Cardiac atrium fibroblast (primary cell): ENCODE measurements at places on chromosomes 11 and 22. TPM values are rescaled to one million over a fixed set of nuclear protein-coding genes. Genes with fewer than 3 reads are reported as not detected.

The SMIM38 gene
- not detected in 2 replicates for total RNA-seq

The RIN1 gene
- total RNA-seq = 12.8 and 30.0 TPM in 2 replicates

The OR56B1 gene
- total RNA-seq = not detected in 2 replicates

The ELFN2 gene
- 0.18 and 0.81 TPM in 2 replicates for total RNA-seq

The TECTA gene
- total RNA-seq = under 0.01 and 0.65 TPM in 2 replicates

The LGALS12 gene
- total RNA-seq = 0.54 TPM in 1 of 2 replicates, not detected in the other

The SYT13 gene
- total RNA-seq = not detected in 2 replicates
